ENCODE measurements at places on chromosomes 6 and 20.

DNA sequence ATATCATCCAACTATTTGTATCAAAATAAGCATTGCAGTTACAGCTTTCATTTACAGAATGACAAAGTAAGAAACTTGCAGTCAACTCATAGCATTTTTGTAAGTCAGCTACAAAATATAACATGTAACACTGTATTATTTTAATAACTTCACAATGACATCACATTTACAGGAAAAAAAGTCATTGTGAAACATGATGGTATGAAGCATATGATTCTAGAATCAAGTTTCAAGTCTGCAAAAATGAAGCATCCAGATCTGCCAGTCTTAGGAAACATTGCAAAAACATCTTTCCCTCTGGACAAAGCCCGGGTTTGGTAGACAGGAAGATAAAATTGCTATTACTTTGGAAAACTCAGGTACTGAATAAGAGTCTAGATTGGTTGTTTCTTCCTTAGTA, 263.9 kb upstream of the NT5E start:
- no peak for DNase-seq

- DNase-seq: no peak
Measured at GRCh38 chr6:129583866-129584265, 126.1 kb downstream of the ARHGAP18 start.

DNA sequence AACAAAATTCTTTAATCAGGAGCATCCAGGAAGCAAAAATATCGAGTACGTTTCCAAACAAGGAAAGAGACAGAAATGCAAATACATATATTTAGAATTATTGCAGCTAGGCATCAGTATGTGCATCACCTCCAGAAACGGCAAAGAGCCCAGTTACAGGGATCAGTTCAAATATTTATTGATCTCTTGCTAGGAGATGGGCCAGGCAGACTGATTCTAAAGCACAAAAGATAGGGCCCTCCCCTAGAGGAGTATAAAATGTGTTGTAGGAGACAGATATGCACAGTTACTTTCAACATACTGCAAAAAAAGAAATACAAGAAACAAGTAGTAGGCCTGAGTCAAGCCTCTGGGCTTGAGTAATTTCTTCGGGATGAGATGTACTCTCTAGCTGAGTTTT, 80.7 kb upstream of the NHSL1 start:
- no peak for DNase-seq

- DNase-seq: no peak
Measured at GRCh38 chr6:22112461-22112860, 184.4 kb downstream of the PRL start.

- DNase-seq: peak; percentile 46
Measured at GRCh38 chr20:34083137-34083536, 28.9 kb downstream of the EIF2S2 start.

GRCh38 chr6:84135291-84135690, 92.2 kb downstream of the CEP162 start:
- DNase-seq: peak; percentile 2

DNA sequence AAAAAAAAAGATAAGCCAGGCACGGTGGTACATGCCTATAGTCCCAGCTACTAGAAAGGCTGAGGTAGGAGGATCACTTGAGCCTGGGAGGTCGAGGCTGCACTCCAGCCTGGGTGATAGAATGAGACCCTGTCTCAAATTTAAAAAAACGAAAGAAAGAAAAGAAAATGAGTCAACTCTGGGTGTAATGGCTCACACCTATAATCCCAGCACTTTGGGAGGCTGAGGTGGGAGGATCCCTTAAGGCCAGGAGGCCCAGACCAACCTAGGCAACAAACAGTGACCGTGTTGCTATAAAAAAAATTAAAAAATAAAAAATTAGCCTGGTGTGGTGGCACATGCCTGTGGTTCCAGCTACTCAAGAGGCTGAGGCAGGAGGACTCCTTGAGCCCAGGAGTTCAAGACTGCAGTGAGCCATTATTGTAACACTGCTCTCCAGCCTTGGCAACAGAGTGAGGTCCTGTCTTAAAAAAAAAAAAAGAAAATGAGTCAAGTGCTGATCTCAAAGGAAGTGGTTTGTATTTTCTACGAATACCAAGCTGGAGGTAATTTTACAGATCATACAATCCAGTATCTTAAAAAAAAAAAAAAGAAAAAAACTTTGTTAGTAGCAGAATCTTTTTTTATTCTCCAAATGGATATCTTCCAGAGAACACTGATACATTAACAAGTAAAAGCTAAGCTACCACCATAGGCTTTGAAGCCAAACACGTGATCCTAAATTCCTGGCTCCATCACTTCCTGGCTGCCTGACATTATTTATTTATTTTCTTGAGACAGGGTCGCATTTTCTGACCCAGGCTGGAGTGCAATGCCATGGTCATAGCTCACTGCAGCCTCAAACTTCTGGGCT, 5.7 kb downstream of the COMMD7 start:
- DNase-seq: peak; percentile 88

DNA sequence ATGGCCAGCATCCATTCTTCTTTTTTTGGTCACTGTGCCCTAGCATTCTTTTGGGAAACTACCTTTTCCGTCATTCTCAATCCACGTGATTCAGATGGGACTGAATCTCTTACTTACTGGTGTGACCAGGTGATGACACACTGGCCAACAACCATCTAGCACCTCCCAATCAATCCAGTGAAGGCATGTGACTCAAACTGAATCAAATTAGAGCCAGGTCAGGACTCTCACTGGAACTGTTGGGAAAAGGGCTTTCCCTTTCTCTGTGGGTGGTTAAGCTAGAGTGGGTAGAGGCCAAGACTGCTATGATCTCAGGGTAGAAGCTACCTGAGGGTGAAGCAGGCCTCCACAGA, 36.2 kb upstream of the ZMYND8 start:
- DNase-seq: peak; percentile 95

GRCh38 chr6:148074738-148075137, 267.9 kb upstream of the SASH1 start:
- no peak for DNase-seq

DNA sequence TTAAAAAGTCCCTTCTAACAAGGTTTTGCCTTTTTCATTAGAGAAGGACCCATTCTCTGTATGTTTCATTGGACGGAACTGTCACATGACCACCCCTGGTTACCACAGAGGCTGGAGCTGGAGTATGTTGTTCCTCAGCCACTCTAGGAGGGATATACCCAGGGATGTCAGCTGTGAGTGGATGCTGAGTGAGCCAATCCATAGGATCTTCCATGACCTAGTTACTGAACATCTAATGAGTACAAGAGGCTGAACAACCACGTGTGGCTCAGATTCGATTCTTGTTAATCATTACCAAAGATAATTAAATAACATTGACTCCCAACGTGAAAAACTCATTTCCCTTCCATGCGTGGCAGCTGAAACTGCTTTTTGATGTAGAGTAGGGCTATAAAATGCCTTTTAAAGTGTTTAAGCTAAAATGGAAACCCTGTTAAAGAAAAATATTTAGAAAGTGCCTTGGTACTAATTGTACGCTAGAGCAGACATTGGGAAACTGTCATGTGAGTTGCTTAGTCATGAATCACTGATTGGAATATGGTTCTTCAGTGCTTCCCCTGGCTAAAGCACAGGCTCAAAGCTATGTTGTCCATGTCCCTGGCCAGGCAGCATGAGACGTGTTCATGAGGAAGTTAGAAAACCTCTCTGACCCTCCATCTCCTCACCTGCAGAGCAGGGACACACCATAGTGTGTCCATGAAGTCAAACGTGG, 256.1 kb downstream of the ZNF217 start:
- DNase-seq: no peak

GRCh38 chr6:137112067-137112355, 61.4 kb downstream of the IL22RA2 start:
- DNase-seq: peak; percentile 62

DNA sequence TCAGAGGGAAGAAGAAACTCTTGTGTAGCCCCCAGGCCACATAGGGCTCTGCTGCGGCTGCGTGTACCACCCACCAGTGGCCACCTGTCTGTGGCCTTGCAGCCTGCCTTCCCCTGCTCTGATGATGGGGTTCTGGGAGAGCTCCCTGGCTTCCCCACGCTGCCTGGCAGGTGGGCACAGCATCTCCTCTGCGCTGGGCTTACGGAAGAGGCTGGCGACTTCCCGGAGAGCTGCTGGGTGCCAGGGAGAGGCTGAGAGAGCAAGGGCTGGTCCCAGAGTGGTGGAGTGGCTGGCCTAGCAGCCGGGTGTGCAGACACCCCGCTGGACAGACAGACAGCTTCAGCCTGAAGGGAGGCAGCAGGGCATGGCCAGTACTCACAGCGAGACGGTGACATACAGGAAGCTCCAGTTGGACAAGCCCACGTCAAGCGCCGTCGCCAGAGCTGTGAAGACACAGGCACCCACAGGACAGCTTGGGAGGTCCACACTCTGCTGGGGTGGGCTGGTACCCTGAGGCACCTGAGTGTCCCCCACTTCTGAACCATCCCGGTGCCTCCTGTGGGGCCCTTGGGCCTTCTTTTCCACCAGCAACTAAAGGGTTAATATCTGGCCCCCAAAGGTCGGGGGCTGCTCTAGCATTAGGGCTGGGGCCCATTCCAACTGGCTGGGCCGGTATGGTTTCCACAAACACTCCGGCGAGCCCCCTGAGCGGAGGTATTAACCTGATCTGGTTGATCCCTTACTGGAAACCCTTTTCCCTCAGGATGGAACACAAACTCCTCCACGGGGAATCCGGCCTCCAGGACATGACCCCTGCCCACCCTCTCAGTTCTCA, 48.1 kb upstream of the CDH22 start:
- no peak for DNase-seq

GRCh38 chr6:71476872-71477271, 188.3 kb downstream of the OGFRL1 start:
- no peak for DNase-seq

DNA sequence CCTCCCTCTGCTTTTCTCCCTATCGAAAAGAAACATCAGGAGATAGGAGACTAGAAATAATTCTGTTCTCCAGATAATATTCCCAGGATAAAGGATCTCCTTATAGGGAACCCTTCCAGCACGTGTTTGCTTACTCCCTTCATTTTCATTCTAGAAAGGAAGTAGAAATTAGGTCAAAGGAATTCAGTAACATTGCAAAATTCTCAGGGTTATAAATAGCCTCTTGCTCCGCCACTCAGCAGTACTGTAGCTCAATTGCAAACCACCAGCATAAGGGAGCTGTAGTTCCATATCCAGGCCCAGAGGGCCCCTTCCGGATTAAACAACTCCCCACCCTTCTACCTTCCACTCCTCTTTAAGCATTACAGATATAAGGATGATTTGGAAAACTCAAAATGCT, 6.2 kb downstream of the ELMO2 start:
- peak; percentile 53 for DNase-seq

DNA sequence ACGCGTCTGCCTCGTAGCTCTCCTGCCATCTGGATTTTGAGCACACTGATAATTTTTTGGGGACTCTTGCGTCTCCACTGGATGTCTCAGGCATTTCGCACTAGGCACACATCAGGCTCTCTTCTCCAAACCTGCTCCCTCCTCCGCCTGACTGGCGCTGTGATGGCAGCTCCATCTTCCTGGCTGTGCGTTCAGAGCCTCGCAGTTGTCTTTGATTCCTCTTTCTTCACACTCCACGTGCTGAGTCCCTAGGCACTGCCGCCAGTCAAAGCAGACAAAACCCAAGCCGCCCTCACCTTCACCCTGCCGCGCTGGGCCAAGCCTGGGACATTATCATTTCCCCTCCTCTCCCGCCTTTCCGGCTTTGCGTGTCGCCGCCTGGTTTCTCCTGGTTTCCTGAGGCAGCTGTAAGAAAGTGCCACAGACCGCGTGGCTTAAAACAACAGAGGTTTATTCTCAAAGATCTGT, 778 bp downstream of the PSMG4 start:
- peak; percentile 59 for DNase-seq

DNA sequence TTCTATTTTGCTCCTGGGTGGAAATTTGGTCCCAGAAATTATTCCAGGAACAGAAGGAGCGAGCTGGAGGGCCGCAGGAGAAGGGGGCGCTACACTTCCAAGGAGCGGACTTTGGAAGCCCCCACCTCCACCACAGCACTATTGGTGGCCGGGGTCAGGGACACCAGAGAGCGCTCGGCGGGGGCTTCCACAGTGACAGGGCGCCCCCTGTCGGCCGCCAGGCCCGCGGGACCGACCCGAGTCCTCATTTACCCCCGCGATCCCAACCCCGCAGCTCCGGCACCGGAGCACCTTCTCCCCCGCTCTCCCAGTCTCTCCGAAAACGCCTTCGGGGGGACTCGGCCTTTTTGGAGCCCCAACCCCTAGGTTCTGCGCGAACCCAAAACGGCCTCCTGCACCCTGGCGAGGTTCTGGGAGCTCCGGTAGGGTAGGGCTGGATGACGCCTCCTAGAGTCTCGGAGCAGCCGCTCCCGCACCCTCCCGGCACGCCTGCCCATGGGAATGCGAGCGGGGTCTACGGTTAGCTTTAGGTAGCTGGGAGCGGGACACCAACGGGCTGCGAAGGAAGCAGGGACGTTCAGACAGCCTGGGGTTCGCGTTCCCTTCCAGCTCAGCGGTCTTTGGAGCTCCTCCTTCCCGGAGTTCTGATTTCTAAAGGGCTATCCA, 2.4 kb upstream of the FOXA2 start:
- DNase-seq: no peak

- no peak for DNase-seq
Measured at GRCh38 chr20:49653925-49654434, 59.7 kb downstream of the B4GALT5 start.

- no peak for DNase-seq
Measured at GRCh38 chr6:26599134-26599533, 2.4 kb downstream of the ABT1 start.

GRCh38 chr20:10675450-10675848, 1.6 kb upstream of the JAG1 start:
- no peak for DNase-seq

GRCh38 chr6:154473324-154473723, 37.2 kb downstream of the CNKSR3 start:
- no peak for DNase-seq

- no peak for DNase-seq
Measured at GRCh38 chr6:93516441-93516840, 97.1 kb upstream of the EPHA7 start.

GRCh38 chr6:121809211-121809610, 373.8 kb downstream of the GJA1 start:
- DNase-seq: no peak

DNA sequence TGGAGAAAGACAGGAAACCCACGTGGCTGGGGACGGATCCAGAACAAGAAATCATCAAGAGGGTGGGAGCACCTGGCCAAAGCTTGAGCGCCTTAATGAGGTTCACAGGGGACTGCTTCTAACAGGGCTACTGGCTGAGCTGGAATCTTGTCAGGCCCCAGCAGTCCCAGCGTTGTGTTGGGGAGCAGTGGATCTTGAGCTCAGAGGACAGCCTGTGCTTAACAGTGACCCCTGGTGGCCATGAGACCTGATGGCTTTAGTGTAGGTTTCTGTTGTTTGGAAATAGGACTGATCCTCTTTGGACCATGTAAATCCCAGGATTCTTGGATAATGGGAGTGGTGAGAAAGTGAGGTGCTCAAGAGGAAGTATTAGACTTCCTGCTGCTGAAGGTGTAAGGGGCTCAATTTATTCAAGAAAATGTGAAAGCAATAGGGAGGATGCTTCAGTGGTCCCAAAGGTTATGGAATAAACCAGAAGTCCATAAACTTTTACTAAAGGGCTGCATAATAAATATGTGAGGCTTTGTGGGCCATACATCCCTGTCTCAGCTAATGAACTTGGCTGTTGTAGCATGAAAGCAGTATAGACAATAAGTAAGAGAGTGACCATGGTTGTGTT, 216.2 kb downstream of the NFATC2 start:
- peak; percentile 79 for DNase-seq
